ENCODE measurements at places on chromosomes 4 and X.

DNA sequence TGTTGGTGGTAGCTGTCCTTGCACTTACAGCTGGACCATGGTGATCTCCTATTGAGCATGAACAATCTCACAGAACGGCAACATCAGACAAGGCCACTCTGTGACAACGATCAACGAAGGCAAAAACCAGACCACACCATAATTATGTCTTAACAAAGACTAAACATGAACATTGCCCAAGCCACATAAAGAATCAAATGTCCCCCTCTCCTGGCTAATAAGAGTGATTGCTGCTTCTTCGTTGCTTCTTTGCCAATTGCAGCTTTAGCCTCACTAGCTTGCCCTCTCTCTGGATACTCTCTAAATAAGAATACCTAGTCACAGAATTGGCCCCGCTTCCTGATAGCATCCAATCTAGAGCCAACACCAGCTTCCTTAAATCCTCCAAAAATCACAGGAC lies 41.5 kb upstream of the PGRMC1 start:
- DNase-seq: no peak

DNA sequence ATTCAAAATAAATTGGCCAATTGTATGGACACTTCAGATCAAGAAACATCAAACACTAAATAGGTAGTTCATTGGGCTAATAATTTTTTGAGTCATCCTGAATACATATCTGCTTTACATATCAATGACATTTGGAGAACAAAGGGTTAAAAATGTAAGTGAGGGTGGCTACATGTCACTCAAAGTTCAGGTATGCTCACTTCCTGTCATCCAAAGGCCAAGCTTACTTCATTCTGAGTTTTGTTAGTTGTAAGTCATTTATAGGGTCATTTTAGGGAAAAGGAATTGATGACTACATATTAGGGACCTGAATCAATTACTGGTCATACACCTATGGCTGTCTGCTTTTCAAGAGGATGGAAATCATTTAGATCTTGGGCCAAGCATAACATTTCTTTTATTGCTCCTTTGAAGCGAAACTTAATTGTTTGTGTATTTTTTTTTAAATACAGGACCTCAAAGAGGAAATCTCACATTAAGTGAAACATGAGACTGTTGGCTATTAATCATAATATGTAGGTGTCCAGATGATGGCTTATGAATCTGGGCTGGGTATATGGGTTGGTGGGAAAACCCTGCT lies 119.2 kb upstream of the LEF1 start:
- no peak for DNase-seq

- DNase-seq: no peak
Measured at GRCh38 chr4:9903317-9903716, 118.0 kb downstream of the SLC2A9 start.

DNA sequence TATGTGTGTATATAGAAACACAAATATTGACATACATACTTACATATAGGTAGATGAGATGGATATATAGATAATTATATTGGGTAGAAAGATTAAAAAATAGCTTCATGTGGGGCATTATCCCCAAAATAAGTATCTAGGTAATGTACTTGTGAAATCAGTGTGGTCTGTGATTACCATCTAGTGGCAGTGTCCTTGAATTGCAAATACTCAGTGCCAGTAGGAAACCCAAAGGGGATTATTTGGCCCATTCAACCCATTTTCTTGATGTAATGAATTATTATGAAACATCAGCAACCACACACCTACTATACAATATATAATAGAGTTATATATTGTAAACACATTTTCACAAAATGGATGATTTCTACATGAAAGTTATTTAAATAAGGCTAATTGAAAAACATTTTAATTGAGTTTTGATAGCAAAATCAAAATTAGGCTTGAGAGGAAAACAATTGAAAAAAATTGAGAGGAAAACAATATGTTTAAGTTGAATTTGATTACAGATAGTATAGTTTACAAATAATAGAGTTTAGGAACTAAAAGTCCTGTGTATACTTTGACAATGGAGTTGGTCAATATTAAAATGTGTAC lies 389.4 kb downstream of the GALNTL6 start:
- DNase-seq: no peak

GRCh38 chrX:44253575-44253942 lies 89.9 kb downstream of the EFHC2 start:
- no peak for DNase-seq

DNA sequence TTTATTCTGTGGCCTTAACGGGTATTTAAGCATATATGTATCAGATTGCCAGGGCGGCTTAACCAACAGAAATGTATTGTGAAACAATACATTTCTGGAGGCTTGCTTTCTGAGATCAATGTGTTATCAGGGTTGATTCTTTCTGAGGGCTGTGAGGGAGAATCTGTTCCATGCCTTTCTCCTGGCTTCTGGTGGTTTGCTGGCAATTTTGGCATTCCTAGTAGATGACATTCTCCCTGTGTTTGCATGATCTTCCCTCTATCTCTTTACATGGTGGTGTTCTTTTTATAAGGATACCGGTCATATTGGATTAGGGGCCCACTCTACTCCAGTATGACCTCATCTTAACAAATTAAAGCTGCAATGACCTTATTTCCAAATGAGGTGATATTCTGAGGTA lies 16.9 kb upstream of the CEP135 start:
- no peak for DNase-seq

GRCh38 chr4:48585401-48585800 lies 95.3 kb downstream of the ZAR1 start:
- no peak for DNase-seq

GRCh38 chr4:138317175-138317748 lies 75.1 kb upstream of the SLC7A11 start:
- DNase-seq: no peak

DNA sequence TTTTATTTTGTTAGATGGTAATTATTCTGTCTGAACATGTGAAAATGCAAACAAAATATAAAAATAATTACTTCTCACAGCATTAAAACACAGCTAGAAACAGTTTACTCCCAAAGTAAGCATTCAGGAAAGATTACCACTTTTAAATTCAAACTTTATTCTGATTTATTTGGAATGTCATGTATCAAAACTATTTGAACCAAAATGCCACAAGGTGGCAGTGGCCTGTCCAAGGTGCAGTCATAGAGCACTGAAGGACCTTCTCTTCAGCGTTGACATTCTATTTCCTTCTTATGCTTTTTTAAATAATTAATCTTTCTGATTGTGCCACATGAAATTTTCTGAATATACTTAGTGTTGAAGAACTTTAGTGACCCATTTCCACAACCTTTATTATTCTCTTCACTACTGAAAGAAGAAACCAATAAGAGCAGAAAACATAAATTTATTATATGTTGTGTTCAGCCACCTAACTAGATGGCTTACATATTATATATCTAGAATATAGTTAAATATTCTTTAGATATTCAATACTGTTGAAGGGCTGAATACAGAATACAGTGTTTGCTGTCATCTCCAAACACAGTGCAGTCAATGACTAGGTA lies 283.6 kb downstream of the CFAP299 start:
- DNase-seq: no peak

DNA sequence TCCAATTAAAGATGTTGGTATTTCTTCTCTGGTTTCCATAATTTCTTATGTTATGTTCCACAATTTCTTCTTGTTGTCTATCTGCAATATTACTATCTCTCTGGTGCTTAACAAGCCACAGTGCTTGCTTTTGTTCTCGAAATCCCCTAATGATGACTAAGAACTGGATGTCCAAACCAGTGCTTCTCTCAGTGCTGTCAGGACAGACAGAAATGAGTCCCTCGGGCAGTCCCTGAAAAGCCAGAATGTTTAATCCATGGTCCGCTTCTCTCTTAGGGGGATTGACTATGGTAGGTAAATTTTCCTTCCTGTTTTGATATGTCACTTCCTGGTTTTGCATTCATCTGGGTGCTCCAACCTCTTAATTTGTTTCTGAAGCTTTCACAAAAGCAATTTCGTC lies 321.6 kb upstream of the PCDH10 start:
- no peak for DNase-seq

- DNase-seq: no peak
Measured at GRCh38 chrX:119391279-119391678, 7.9 kb upstream of the SLC25A43 start.

DNA sequence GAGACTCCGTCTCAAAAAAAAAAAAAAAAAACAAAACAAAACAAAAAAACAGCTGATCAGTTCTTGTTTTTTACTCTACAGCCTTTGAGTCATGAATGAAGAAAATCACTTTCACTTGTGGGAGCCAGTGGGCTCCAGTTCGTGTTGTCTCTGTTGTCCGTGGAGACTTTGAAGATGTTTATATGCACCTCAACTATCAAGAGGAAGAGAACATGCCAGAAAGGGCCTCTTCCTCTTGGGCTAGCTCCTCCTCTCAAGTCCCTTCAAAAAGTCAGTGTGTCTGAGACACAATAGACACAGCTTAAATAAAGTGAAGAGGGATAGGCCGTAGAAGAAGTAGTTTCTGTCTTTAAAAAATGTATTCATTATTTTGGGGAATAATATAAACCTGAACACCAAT lies 182.7 kb downstream of the KDR start:
- DNase-seq: no peak

GRCh38 chrX:30931920-30932319 lies 42.9 kb upstream of the TAB3 start:
- DNase-seq: no peak

DNA sequence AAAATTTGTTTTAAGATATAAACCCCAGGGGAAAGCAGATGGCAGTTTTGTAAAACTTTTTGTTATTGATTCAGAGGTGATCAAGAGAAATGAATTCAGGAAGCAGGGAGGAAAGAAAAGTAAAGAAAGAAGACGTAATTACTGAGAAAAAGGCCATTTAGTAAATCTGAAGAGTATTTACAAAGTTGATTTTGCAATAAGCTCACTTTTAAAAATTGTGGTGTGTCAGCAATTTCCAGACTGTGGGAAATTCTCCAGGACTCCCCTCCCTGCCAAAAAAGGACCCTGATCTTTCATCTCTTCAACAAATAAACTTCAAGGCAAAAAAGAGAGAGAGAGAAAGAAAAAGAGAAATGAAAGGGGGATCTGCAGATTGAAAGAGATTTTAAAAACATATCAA lies 36.6 kb downstream of the PCYT1B start:
- DNase-seq: no peak

DNA sequence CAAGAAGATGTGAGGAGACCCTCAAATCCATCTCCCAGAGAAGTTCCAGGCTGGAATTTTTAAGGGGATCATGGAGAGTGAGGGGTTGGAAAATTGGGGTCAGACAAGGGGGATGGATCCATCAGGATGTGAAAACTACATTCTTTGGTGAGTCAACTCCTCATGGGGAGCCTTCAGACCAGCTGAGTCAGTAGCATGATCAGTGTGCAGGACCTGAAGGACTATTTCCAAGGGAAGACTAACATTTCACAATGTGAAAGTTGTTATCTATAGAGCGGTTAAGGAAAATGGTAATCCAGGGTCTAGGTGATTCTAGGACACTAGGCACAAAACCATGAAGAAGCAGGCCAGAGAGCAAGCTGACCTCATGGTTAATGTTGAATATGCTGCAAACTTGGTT lies 38.6 kb upstream of the CEP135 start:
- no peak for DNase-seq

DNA sequence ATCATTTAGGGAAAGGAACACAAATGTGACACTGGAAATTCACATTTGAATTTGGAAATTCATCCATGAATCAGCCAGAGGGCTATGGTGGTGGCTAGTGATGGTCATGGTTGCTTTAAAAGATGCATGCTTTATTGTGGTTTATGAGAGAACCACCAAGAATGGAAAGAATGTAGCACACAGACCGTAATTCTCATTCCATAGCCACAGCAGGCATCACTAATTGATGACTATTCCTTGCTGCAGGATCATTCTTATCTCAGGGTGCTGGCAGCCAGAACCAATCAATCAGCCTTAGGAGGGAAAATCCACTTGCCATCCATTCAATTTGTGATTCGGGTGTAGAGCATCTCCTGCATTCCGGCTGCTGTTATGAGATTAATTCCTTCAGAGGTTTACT lies 115.6 kb downstream of the DHRSX start:
- DNase-seq: no peak

- DNase-seq: no peak
Measured at GRCh38 chr4:42445038-42445437, 47.8 kb downstream of the SHISA3 start.

DNA sequence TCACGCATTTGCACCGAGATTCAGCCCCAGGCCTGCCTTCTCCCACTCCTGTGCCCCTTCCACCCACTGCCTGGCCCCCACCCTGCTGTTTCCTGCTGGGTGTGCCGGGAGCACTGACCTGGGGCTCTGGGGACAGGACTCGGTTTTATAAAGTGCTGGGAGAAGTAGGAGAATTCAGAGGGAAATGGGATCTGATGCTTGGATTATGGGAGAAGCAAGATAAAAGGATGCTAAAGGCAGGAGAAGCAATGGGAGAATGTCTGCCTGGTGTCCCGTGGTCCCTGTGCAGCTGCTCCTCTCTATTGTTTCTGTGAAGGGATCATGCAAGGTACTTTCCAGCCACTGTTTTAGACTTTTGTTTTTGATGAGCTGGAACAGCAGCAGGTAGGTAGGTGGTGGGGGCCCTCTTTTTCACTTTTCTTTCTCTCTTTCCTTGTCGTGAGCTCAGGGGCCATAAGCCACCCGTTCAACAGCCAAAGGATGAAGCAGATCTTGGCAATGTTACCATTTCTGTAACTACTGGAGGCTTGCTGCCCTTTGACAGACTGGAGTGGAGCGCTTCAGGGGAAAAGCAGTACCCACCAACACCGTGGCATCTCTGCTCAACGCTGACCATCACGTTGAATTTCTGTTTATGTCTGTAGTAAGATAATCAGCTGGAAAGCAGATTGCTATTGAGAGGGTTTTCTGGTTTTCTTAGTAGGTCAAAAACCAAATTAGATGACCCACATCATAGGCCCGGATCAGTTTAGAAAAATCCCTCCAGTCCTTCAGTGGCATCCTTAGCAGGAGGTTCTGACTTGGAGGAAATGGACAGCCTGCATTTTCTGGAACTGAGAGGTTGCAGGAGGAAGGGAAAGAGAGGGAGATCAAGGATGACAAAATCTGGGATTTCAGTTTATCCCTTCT lies 63.8 kb upstream of the ENPP6 start:
- DNase-seq: peak; percentile 2

- peak; percentile 46 for DNase-seq
Measured at GRCh38 chrX:103586314-103586646, 965 bp downstream of the TCEAL4 start.

DNA sequence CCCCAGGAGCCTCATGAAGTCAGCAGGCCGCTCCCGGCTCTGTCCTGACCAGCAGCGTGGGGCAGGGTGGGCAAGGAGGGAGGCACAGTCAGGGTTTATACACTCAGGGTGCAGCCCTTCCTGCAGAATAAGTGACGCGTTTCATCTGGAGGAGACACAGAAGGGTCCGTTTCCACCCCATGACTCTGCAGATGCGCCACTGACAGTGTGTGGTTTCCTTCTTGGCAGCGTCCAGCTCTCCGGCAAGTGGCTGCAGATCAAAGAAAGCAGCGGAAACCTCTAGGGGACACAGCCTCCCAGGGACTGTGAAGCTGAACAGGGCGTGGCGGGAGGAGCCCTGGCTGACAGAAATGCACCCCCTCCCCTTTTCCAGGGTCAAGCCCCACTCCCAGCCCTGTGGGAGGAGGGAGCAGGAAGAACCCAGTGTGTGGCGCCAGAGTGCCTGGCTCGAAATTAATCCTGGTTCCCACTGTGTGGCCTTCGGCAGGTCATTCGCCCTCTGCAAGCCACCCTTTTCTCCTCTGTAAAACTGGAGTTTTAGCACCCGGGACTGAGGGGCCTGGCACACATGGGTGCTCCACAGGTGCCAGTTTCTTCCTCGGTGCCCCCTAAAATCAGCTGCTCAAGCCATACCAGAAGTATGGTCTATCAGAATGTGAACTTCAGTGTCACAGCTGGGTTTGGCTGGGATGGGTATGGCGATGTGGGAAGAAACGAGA lies 17.3 kb upstream of the TBC1D14 start:
- peak; percentile 36 for DNase-seq
